A549 treated with CORT108297 at 1 μM for 4 hours (cell line): ENCODE measurements at places on chromosomes 12 and 14. TPM values are rescaled to one million over a fixed set of nuclear protein-coding genes. Genes with fewer than 3 reads are reported as not detected.

Gene RFLNA
- 0.06 to 0.15 TPM (median 0.06 TPM) in 3 of 5 replicates, not detected in the others for total RNA-seq

Gene BEST3
- total RNA-seq, result 1.0 to 1.4 TPM (median 1.1 TPM) in 5 replicates

Gene LRFN5
- not detected in 5 replicates for total RNA-seq

Gene GPR84
- not detected in 5 replicates for total RNA-seq

Gene MIPOL1
- 2.6 to 3.6 TPM (median 3.0 TPM) in 5 replicates for total RNA-seq

Gene RNF212B
- not detected in 5 replicates for total RNA-seq

Gene XRCC3
- 28.4 to 33.0 TPM (median 29.8 TPM) in 5 replicates for total RNA-seq
